Regular cardiac myocyte (primary cell): ENCODE measurements at places on chromosomes 2 and 18. TPM values are rescaled to one million over a fixed set of nuclear protein-coding genes. Genes with fewer than 3 reads are reported as not detected.

The NABP1 gene
- 77.1 and 79.5 TPM in 2 replicates for total RNA-seq

The RELCH gene
- total RNA-seq = 28.9 and 37.8 TPM in 2 replicates

The KATNAL2 gene
- total RNA-seq = 0.96 and 2.5 TPM in 2 replicates

The TLX2 gene
- under 0.01 TPM in 1 of 2 replicates, not detected in the other for total RNA-seq

The SERPINB4 gene
- total RNA-seq = not detected in 2 replicates

The ITGA6 gene
- total RNA-seq = 16.3 and 22.6 TPM in 2 replicates

The CDK15 gene
- total RNA-seq = 0.56 and 0.77 TPM in 2 replicates

The CD8B2 gene
- not detected in 2 replicates for total RNA-seq

The KIF1A gene
- total RNA-seq = under 0.01 TPM in 1 of 2 replicates, not detected in the other

The TIGD1 gene
- 2.7 and 3.7 TPM in 2 replicates for total RNA-seq

The RIT2 gene
- not detected in 2 replicates for total RNA-seq

The ARHGEF4 gene
- 0.58 and 4.5 TPM in 2 replicates for total RNA-seq

The PARD3B gene
- total RNA-seq = 2.7 and 9.9 TPM in 2 replicates

The WNT6 gene
- total RNA-seq = not detected in 2 replicates
